ENCODE measurements at places on chromosomes 12 and 14.

- DNase-seq = no peak
These were observed 107.9 kb upstream of the OR4E1 start for GRCh38 chr14:21781543-21781942.

DNA sequence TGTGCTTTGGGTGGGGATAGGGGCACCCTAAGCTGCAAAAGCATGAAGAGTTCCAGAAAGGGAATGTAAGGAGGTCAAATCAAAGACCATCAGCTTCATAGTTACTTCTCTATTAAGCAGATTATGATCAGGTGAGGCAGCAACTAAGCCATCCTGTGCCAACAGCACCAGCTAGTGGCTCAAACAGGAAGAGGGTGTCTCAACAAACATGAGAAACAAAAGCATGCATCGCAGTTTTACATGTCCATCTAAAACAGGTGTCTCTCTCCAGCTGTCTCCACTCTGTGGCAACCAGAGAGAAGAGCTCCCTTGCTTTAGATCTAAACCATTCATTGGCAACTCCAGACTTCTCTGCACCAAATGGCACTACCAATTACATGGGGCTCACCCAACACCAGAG is 52.9 kb downstream of the ACTN1 start:
- no peak for DNase-seq

DNA sequence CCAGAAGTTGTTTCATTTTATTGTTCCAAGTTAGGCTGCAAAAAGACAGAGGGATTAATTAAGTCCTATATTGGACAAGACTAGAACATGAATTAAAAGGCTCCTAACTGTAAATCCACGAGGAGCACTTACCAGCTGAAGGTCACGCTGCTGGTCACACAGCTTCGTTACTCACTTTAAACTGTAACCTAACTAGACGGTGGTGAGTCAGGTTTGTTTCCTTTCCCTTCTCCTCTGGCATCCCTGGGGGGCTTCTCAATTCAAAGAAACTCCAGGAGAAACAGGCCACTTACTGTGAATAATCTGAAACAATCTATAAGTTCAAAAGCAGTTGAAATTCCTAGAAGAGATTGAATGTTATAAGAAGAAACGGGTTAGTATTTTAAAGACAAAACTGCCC is 331.4 kb downstream of the BCAT1 start:
- no peak for DNase-seq

GRCh38 chr14:104545151-104545941 is 34.2 kb upstream of the C14orf180 start:
- DNase-seq = no peak

DNA sequence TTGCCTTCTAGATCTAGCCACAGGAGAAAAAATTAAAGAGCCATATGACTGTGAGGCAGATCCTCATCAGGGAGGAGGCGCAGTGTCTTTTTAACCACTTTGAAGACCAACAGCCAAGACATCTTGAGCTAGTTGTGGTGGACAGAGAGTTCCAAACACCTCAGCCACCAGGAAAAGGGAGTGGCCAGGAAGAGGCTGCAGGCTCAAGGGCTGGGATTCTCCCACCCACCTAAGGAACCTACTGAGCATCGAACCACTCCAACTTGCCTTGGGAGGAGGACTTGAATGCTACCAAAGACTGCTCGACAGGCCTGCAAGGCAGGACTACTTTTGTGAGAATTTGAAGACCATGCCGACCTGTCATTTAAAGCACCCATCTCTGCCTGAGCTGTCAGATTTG is 14.5 kb upstream of the MDM2 start:
- no peak for DNase-seq
